ENCODE measurements at places on chromosomes 13 and 19.
A peak's percentile ranks its signal among the peaks of the same experiment; 100 is the strongest.

- DNase-seq = no peak
Observed at GRCh38 chr13:111792956-111793355, 274.0 kb upstream of the SOX1 start.

GRCh38 chr19:46766569-46767317 lies 20.5 kb upstream of the STRN4 start:
- DNase-seq = peak; percentile 27

DNA sequence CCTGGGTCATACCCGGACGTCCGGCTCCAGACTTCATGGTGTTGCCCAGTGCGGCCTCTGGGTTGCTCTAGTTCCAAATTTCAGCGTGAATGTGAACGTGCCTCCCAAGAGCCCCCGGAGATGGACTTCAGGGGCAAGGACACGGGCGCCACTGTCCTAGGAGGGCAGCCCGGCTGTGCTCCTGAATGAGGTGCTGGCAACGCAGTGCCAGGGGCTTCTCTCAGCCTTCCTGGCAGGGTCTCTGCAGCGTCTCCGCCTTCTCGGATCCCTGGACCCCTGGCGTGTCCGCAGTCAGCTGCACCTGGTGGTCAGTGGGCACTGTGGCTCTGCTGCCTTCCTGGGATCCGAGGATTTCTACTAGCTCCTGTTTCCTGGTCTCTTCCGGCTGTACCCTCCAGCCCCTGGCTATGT lies 101.7 kb upstream of the MCF2L start:
- no peak for DNase-seq

DNA sequence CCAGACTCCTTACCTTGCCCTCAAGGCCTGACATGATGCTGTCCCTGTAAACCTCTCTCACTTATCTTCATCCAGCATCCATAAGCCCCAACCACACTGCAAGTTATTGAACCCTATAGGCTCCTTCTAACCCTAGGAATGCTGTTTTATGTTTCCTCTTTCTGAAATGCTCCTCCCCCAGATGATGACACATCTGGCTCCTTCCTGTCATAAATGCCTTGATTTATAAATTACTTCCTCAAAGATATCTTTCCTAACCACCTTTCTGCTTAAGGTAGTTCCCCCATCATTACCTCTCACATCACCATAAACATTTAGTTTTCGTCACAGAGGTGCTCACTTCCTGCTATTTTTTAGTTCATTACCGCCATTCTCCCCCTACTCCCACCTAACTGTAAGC lies 12.3 kb downstream of the RUBCNL start:
- no peak for DNase-seq

DNA sequence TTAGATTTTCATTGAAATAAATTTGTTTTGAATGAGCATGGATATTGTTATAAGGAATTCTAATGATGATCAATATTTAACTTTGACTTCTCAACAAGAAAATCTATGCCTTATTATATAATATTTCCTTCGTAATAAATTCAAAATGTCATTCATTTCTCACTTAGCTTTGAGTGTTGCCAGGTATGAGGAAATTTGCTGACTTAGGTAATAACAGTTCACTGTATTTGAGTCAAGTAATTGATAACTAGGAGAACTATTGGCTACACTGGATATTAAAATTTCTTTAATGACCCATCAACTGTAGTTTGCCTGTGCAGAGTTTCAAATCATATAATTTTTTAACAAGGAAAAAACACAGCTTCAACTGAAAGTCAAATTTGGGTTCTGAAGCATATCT lies 746.6 kb downstream of the SLITRK5 start:
- no peak for DNase-seq

GRCh38 chr19:38648769-38649304 lies 1.4 kb downstream of the ACTN4 start:
- DNase-seq = peak; percentile 26
